ENCODE measurements at places on chromosomes 4 and X.
A peak's percentile ranks its signal among the peaks of the same experiment; 100 is the strongest.

- DNase-seq: no peak
Measured at GRCh38 chr4:79759793-79760192, 313.2 kb downstream of the ANTXR2 start.

DNA sequence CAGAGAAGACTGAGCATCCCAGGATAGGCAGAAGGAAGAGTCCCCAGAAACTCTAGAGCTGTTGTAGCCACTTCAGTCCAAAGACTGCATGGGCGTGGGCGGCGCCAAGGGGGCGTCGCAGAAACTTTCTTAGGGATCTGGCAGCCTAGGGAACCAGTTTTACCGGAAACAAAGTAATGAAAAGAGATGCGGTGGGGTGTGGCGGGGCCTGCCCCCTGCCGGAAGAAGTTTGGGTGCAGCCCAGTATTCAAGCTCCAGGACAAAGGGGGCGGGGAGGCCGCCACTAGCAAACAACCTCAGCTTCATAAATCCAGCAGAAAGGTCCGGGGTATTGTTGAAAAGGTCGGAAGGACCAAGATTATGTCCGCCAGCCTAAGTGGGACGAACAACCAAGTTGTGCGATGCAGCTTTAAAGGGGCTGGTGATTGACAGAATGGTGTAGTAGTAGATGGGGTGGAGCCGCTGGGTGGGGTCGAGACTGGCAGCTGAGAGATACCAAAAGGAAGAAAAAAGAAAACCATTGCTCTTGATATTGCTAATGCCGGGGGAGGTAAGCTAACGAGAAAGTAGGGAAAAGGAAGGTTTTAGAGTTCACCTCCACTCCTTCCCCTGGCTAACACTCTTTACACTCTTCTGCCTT, 190.5 kb downstream of the RRAGB start:
- no peak for DNase-seq

- DNase-seq: no peak
Measured at GRCh38 chr4:24768006-24768405, 27.4 kb upstream of the SOD3 start.

- DNase-seq: peak; percentile 64
Measured at GRCh38 chr4:10157478-10158332, 41.1 kb upstream of the WDR1 start.

DNA sequence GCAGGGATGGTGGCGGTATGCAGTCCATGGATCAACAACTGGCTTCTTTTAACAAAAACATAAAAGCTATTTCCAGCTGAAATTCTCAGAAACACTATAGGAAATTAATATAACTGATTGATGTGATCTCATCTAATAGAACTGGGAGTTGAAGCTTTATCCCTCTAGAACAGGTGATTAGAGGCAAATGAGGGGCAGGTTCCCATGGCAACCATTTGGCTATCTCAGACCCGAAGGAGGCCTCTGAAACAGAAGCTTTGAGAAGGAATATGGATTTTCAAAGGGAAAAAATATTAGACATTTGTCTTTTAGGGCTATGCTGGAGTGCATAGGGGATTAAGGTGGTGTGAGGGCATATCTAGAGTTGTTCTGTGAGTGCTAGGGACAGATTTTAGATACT, 50.0 kb downstream of the IGSF1 start:
- no peak for DNase-seq

DNA sequence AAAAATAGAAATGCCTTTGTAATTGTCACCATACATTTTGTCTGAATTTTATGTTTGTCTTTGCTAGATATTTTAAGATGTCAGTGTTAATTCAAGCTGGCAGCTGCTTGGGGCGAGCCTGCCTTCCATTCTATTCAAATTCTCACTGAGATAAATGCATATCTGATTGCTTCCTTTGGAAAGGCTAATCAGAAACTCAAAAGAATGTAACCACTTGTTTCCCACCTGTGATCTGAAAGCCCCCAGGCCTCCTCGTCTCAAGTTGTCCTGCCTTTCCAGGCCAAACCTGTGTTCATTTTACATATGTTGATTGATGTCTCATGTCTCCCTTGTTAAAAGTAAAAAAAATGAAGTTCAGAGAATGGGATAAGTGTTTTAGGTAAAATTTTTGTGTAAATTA, 318.7 kb upstream of the TECRL start:
- DNase-seq: no peak

DNA sequence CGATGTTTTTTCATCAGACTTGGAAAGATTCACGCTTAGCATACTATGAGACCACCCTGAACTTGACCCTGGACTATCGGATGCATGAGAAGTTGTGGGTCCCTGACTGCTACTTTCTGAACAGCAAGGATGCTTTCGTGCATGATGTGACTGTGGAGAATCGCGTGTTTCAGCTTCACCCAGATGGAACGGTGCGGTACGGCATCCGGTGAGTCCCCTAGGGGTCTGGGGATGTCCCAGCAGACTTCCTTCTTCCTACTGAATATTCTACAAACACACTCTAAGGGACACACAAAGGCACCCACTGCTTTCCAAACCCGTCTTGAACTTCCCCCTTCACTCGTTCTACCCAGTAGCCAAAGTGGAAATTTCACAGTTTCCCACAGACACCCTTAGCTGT, 9.3 kb downstream of the GABRQ start:
- DNase-seq: no peak

GRCh38 chr4:6423575-6423974, 48.8 kb downstream of the PPP2R2C start:
- DNase-seq: no peak

DNA sequence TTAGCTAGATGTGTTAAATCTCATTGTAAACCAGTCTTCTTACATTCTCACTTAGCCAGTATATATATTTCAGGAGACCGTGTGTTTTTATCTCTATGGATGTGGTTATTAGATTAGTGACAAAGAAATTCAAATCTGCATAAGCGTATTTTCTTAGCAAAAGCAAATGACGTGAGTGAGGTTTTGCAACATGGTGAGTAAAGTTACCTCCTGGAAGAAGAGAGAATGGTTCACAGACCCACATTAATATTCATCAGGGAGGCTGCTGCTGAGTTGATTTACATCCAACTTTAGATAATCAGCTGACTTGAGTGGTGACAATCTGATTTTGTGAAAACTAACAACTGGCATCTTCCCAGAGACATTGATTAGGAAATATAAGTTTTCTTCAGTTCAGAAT, 589.9 kb upstream of the GALNT7 start:
- no peak for DNase-seq

DNA sequence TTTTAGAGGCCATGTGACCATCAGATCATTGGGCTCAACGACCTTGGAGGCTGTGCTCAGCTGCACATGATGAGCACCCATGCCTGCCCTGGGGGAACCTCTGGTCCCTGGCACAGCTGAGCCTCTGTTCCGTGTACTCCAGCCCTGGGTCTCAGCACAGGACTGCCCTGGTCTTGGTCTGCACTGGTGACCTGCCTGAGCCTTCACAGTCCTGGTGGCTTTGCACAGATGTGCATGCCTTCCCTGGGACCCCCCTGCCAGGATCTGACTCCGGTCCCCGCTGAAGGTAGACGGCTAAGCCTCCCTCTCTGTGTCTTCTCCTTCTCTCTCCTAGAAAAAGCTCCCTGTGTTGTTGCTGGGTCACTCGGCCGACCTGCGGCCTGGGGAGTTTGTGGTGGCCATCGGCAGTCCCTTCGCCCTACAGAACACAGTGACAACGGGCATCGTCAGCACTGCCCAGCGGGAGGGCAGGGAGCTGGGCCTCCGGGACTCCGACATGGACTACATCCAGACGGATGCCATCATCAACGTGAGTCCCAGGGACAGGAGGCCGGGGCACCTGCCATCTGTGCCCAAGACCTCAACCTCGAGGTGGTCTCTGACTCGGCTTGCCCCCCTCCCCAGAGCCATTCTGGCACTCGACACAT, 21.6 kb downstream of the HTRA3 start:
- no peak for DNase-seq

DNA sequence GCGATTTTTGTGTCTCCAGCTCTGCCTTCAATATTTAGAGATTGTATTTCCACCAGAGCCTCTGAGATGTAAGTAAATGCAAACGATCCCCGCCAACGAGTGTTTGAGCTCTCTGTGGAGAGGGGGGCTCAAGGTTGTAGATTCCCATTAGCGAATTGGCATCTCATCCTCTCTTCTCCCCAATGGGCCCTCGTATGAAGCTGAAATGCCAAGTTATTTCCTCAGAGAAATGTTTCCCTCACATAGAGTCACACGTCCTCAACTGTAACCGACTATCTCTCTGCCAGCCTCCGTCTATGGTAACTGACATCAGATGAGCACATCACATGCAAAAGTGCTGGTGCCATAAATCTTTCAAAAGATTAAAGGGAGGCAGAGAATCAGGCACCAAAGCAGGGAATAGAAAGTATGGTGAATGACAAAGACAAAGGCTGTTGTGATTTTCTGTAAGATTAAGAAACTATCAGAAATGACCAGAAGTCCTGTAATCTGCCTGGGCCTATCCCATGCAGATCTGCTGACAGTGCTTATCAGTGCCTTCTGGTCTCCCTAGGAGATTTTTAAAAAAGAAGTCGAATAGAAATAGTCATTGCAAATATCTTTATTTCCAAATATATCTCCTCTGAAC, 157.1 kb downstream of the PDGFRA start:
- no peak for DNase-seq

GRCh38 chrX:38985375-38985774, 184.1 kb downstream of the MID1IP1 start:
- DNase-seq: no peak

- DNase-seq: no peak
Measured at GRCh38 chr4:3011456-3012220, 48.3 kb downstream of the GRK4 start.

- no peak for DNase-seq
Measured at GRCh38 chrX:1618689-1619088, 3.8 kb downstream of the ASMT start.

DNA sequence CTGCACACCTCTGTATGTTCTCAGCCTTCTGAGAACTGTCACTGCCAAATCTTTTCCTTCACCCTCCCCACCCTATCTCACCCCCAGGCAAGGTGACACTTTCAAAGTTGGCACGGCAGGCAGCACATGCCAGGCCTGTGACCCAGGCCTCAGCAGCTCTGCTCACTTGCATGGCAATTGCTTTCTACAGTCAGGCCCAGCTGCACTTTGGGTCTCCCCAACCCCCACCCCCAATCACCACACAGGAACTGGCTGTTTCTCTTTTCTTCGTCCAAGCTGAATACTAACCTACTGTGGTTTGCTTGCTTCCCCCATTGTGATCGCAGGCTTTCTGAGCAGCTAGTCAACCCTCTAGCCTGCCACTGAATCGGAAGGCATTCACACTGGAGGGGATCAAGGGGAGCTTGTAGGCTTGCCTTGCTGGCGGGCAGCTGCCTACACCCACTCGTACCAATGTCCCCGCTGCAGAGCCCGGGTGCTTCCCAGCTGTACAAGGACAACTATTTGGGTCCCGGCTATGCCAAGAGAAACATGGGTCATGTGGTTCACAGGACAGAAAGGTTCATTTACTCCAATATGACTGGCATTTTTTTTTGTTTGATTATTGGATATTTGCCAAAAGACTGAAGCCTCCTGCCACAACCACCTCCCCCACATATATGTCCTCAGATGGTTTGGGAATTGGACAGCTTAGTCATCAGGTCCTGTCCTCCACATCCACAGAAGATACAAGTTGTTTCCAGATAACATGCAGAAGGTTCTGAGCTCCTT, 28.1 kb downstream of the SLC25A43 start:
- no peak for DNase-seq

- DNase-seq: no peak
Measured at GRCh38 chrX:78622831-78623230, 36.3 kb downstream of the RTL3 start.

DNA sequence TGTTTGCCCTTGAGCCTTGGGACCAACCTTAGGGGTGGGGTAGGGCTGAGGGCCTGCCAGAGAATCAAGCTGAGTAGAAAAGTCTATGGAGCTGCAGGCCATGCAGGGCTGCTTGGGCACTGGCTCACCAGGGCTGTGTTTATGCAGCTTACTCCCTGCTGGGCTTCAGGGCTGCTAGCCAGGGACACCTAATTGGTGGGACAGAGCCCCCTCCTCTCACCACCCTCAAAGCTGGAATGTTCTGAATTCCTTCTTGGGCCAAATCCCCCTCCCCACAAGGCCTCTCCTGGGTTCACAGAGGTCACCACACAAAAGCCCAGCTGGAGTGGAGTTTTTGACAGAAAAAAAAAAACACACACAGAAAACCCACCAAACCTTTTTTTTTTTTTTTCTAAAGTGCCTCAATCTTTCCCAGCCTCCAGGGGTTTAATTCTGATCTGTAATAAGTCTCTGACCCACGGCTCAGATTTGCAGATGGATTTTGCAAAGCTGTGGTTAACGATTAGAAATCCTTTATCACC, at the start of gene CLDN2:
Gene CLDN2, plus strand, starts transcription at position 471 of the 521 bp plus-strand sequence. CDS start 7,827 bp downstream, outside the sequence.
- no peak for DNase-seq

DNA sequence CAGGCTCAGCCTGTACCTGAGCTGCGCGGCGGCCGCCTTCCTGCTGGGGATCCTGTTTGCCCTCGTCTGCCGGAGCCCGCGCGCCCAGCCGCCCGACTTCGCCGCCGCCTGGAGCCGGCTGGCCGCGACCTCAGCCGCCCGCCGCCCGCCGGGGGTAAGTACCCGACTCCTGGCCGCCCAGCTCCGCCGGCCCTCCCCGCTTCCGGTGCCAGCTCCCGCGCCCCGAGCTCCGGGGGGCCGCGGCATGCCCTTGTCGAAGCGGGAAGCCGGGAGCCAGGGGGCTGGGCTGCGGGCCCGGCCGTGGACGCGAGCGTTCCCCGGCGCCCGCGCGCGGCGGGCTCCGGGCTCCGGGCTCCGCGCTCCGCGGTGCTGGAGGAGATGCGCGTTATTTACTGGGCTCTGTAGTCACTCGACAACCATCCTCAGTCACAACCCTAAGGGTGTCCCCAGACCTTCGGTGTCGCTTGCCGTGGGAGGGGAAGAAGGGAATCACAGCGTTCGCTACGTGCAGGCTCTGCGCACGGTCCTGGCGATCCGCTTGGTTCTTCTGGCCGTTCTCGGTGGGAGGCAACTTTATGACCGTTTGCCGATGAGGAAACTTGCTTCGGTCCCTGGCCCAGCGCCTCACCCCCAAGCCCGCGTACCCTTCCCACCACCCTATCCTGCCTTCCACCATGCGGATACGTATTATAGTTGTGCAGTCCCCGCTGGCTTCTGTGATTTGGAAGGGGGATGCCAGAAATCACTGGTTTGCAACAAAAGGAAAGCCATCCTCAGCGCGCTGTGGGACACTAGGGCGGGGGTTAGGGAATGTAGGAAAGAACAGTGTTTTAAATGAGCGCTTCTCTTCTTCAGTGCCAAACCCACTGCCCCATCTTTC, 944 bp downstream of the SNX25 start:
- DNase-seq: no peak

DNA sequence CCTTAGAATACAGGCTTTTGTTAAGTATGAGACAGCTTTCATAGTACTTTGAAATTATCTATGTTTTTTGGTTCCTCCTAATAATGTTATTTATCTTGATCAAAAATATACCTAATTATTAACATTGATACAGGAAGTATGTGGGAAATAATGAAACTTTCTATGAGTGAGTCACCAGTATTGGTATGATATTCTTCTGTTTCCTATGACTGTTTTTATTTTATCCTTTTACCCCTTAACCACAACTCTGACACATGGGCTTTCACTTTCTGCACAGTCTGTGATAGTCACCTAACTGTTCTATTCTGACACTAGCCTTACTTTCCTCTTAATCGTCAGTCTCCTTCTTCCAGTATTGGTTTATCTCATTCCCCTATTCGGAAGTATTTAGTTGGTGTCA, 4.7 kb downstream of the THAP9 start:
- no peak for DNase-seq
